ENCODE measurements at places on chromosomes 3 and 15. TPM values are rescaled to one million over a fixed set of nuclear protein-coding genes. Genes with fewer than 3 reads are reported as not detected.

Gene LRRN1
- total RNA-seq, result 0.05 TPM

Gene ONECUT1
- total RNA-seq, result not detected

Gene FETUB
- not detected for total RNA-seq

Gene CFAP91
- total RNA-seq, result 0.75 TPM

Gene MEX3B
- 3.5 TPM for total RNA-seq

Gene SLC30A4
- 3.3 TPM for total RNA-seq

Gene RTP1
- total RNA-seq, result not detected

Gene GRIP2
- 40.1 TPM for total RNA-seq

Gene UNC13C
- total RNA-seq, result 0.03 TPM

Gene LYZL4
- total RNA-seq, result not detected

Gene TYRO3
- total RNA-seq, result 4.3 TPM

Gene HRH1
- total RNA-seq, result 1.3 TPM

Gene FGF12
- 356 TPM for total RNA-seq

Gene CTXN2
- total RNA-seq, result not detected

Gene SMCO1
- total RNA-seq, result 89.9 TPM

Gene IDH2
- total RNA-seq, result 1,067 TPM

Gene GRAMD1C
- 1.1 TPM for total RNA-seq

Gene SPESP1
- 7.6 TPM for total RNA-seq

Gene SLC6A20
- total RNA-seq, result not detected

Gene DAZL
- total RNA-seq, result not detected

Gene LDHAL6B
- total RNA-seq, result not detected

Gene FES
- 17.1 TPM for total RNA-seq

Gene GOLGA6L22
- total RNA-seq, result not detected

Gene SAMMSON
- total RNA-seq, result not detected

Gene DNAH12
- total RNA-seq, result 0.08 TPM

Gene CX3CR1
- 1.5 TPM for total RNA-seq

Gene CCDC39
- total RNA-seq, result not detected

Gene FAM131A
- total RNA-seq, result 36.3 TPM

Gene ARGFX
- not detected for total RNA-seq

Gene LRTM1
- not detected for total RNA-seq

Data from Right ventricle myocardium superior (tissue), 1 donor.